ENCODE measurements at places on chromosomes 5 and 9.

DNA sequence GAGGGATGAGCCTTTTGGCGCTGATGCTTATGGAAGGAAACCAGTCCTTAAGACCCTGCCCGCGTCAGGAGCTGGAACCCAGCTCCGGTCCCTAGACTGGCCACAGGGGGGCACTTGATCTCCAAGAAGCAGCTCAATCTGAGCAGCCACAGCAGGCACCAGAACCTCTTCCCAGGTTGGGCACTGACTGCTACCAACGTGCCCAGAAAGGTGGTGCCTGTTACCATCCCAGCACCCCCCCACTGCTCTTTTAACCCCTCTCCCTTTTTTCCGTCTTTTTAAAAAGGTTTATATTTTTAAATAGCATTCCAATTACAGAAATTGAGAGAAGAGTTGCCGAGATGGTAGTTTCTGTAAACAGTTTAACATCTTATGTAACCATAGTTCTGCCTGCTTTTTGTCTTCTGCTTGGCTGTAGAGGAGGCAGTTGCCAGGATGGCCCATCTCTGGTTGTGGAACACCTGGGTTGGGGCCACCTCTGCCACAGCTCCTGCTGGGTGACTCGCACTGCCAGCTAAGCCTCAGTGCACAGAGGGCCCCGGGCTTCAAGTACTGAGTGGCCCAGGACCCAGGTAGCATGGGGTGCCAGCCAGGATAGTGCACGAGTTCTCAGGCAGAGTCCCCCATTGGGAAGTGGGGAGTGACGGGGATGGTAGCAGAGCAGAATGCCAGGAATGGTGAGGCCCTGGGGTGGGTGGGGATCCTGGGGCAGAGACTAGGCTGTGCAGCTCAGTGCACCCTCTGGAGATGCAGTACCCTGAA lies 62.8 kb downstream of the PFDN1 start:
- peak; percentile 36 for DNase-seq

GRCh38 chr5:162496100-162496808 lies 428.7 kb downstream of the GABRG2 start:
- no peak for DNase-seq

DNA sequence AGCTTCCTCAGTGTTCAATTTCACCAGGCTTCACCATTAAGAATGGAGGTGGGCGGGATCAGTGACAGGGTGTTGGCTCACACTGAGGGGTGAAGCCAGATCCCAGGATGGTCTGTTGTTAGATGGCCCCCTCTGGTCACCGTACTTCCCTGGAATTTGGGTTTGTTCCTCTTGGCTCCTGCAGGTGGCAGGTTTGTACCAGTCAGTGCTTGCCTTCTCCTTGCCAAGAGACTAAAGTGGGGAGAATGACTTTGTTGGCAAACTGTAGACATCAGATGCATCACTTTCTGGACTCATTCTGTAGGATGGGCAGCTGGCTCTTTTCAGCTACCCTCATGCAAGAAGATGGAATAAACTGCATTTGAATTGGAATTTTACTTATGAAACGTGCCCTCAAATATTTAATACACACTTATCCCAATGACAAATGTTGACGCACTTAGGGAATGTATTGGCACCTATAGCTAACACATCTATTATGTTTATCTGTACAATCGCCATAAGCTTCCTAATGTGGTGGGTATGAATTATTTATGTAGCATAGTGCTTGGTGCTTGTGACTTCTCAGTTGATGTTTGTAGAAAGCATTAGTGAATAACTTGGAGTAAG lies 31.4 kb upstream of the ANKRD55 start:
- no peak for DNase-seq

GRCh38 chr5:149837680-149838269 lies 106.8 kb downstream of the PDE6A start:
- DNase-seq = no peak

GRCh38 chr9:130305381-130305780 lies 39.8 kb downstream of the HMCN2 start:
- DNase-seq = no peak

DNA sequence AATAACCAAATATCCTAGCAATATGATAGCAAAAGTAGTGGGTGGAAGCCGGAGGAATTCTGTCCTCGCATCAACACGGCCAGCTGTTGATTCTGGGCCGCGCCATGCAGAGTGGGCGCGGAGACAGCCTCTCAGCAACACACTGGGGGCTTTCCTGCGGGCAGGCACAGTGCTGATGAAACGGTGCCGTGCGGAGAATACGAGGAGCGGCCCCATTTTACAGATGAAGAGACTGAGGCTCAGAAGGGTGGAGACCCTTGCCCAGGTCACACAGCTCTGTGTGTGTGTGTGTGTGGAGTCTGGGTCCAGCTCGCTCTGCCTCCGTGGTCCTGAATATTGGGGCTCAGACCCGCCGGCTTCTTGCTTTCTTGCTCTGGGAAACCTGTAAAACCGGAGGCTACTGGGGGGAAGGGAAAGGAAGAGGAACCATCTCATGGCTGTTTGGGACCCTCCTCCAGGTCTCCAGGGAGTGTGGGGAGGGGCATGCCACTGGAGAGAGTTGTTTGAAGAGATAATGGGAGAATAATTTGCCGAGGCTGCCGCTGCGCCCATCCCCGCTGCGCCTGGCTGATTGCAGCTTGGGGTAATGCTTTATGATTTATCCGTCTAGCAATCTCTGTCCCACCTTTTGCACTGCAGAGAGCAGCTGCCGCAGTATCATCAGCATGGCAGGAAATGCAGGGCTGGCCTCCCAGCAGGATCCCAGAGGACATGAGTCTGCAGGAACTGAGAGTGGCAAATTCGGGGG lies 36.6 kb downstream of the NCS1 start:
- DNase-seq = no peak

GRCh38 chr5:179403426-179404147 lies 58.3 kb upstream of the ADAMTS2 start:
- DNase-seq = no peak

DNA sequence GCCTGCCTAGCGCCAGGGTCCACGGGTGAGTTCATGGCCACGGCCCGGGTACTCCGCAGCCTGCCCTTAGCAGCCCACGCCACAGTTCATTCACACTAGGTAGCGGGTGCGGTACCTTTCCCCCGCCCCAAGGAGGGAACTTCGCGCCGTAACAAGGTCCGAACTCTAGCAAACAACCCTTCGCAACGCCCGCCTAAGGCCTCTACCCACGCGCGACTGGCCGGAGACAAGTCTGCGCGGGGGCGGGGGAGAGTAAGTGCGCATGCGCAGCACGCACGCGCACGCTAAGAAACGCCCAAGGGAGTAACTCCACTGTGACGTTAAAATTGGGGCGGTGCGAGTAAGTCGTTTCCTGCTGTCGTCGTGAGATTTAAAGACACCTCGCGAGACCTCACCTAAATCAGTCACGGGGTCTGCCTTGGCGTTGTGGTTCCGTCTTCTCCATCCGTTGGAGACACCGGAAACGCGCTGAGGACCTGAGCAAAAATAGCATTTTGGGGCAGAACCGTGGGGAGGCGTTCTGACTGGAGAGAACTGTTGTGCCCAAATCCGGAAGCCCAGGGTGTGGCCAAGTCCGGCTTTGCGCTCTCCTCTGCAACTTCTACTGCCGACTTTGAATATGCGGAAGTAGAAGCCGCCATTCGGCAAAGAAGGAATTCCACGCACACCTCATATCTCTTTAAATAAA lies at the start of gene RAPGEF6:
Gene RAPGEF6, minus strand, starts transcription at position 234 of the 688 bp plus-strand sequence. Its CDS starts 199 bp downstream, at position 35.
- DNase-seq = peak; percentile 92

- DNase-seq = no peak
These were observed 227.8 kb upstream of the TRPM3 start for GRCh38 chr9:71349218-71349617.

DNA sequence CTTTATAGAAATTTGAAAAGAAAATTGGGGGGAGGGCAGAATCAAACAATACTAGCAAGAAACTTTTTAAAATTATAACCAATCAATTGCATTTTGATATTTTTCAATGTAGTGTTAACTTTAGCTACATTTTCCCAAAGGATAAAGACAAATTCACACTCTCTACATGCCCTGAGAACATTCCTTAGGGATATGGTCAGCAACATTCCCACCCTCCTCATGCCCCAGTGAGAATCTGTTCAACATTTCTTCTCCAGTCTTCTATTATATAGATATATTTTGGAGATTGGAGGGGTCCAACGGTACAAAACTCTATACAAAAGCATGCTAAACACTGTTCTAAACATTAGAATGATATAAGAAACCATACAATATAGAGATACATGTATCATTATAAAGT lies 11.6 kb upstream of the PRR16 start:
- DNase-seq = no peak

DNA sequence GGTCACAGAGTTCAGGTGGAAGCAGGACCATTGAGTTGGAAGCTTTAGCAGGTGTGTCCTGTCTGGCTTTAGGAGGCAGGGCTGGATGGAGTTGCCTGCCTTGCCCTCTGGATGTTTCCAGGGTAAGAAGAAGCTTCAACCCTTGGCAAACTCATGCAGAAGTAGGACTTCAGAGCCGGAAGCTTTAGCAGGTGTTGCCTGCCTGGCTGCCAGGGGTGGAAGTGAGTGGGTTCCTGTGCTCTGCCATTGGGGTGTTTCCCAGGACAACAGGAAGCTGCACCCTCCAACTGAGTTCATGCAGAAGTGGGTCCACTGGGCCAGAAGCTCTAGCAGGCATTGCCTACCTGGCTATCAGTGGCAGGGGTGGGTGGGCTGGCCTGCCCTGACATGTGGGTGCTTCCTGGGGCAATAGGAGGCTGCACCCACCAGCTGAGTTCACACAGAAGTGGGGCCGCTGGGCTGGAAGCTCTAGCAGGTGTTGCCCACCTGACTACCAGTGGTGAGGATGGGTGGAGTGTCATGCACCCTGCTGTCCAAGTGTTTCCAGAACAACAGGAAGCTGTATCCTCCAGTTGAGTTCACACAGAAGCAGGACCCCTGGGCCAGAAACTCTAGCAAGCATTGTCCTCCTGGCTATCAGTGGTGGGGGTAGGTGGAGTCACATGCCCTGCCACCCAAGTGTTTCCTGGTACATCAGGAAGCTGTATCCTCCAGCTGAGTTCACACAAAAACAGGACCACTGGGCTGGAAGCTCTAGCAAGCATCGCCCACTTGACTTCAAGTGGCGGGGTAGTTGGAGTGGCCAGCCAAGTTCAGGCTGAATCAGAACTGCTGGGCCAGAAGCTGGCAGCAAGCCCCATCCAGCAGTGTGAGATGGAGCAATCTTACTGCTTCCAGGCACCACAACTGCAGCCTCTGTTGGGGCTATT lies 24.6 kb downstream of the LOX start:
- DNase-seq = no peak

DNA sequence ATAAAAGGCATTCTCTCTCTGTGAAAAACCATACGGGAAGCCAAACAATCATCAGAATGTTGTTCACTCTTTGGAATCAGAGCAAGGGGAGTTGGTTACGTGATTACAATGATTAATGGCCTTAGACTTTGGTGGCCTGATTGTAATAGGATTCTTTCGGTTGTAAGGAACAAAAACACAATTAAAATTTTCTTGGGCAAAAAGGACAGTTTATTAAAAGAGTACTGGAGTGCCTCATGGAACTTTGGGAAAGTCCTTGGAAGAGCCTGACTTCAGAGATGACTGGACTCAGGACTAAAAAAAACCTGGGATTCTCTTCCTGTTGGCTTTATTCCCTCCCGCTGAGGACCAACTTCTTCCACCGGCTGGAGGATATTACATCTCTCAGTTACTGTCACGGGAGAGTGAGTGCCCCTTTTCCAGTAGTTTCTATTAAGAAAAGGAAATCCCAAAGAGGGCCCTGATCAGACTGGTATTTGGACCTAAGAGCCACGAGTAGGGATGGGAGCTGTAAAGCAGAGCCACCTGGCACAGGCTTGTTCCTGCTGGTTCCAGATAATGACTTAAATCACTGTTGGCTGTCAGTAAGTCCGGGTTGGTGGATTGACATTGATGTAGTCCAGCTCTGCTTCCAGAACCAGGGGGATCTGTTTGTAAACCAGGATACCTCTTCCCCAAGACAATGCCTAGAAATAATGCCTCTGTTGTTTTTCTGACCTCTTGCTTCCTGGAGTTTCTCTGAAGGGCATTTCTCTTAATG lies 53.9 kb downstream of the CFAP95 start:
- no peak for DNase-seq

DNA sequence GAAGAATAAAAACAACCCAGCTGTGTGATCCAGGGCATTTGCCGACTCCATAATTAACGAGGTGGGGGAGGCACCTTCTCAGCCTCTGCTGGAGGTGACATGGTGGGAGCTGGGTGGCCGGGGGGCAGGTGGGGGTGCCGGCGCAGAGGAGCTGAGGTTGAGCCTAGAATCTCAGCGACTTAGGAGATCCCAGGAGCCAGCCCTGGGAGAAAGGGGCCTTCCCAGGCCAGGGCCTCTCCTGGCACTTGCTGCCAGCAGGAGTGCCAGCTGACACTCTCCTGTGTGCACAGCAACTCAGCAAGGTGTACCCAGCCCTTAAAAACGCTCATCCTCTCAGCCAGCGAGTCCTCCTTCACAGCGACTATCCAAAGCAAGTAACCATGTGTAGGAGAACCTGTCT lies 62.8 kb upstream of the FCN1 start:
- no peak for DNase-seq

DNA sequence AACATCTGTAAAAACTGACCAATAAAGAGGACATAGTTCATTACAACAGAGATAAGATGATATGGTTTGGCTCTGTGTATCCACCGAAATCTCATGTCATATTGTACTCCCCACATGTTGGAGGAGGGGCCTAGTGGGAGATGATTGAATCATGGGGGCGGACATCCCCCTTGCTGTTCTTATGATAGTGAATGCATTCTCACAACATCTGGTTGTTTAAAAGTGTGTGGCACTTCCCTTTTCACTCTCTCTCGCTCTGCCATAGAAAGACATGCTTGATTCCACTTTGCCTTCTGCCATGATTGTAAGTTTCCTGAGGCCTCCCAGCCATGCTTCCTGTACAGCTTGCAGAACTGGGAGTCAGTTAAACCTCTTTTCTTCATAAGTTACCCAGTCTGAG lies 292.8 kb downstream of the SLF1 start:
- DNase-seq = no peak

DNA sequence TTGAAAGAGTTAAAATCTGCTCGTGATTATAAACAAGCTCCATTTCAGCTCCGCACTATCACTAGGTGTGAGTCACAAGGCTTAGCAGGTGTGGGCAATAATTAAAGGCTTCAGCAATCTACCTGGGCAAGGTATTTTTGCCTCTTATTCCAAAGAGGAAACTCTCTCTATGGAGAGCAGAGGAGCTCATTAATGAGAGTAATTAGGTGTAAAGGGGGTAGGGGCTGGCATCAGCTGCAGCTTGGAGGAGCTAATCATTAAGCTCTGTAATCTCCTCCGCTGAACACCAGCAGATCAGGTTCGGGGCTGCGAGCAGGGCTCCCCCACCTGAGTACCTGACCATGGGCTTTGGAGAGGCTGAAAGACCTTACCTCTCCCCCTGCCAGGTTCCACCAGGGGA lies 129.2 kb downstream of the CRB2 start:
- DNase-seq = no peak

- no peak for DNase-seq
These were observed 7.6 kb upstream of the TTLL11 start for GRCh38 chr9:122100756-122101155.
